ENCODE measurements at places on chromosomes 7 and 10. TPM values are rescaled to one million over a fixed set of nuclear protein-coding genes. Genes with fewer than 3 reads are reported as not detected.

DNA sequence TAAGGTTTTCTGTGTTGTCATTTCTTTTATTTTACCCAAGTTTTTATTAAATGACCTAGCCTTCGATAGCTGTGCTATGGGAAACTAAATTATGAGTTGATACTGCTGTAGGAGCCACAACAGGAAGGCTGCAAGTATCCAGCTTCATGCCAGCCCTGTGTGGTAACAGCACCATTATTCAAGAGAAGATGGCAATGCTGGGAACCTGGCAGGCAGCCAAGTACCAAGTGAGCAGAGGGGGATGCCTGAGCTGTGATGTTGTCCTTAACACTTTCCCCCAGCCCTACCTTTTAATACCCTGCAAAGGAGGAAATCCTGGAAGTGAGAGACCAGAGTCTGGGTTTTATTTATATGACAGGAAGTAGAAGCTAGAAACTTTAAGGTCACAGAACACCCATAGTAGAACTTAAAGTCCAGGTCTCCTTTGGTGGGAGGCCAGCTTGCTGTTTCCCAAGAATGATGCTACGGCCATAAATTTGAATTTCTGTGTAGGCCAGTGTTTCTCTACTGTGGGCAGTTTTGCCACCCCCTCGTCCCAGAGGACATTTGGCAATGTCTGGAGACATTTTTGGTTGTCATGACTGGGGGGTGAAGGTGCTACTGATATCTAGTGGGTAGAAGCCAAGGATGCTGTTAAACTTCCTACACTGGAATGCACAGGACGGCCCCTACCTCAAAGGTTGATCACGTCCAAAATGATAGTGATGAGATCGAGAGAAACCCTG is 9.2 kb upstream of the ATXN7L1 start:
- peak; percentile 27 for DNase-seq

DNA sequence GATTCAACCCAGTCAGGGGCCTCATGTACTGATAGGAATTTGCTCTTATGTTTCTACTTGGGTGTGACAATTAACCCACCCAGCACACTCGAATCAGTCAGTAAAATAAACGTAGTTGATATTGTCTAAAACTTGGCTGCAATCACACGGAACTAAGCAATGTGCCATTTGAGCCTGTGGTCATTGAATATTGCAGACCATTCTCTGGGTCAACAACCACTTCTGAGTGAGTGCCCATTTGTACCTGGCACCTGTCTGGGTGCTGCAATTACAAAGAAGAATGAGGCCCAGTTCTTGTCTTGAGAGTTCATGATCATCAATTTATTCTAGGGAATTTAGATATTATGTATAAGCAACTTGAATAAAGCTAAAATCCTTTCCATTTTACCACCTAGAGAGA is 29.8 kb downstream of the NPY start:
- DNase-seq = no peak

GRCh38 chr7:18201350-18201749 is 173.7 kb upstream of the PRPS1L1 start:
- no peak for DNase-seq

DNA sequence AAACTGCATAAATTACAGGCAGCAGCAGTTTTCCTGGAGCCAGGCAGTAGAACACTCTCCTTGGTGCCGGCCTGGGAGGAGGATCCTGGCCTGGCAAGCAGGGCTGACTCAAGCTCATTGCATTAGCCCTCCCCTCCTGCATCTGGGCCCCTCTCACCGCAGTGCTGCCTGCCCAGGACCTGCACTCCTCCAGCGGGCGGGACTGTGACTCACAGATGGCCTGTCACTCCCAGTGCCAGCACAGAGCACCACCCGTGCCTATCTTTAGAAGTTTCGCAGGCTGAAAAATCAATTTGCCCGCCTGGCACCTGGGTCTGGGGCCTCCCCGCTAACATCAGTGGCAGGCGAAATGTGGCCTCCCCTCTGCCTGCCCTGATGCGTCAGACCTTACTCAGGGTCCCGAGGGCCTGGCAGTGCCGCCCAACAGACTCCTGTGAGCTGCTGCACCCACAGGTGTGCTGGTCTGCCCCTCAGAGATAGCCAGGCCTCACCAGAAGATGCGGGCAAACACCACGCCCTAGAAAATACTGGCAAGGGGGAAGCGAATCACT is 123.8 kb downstream of the KCNMA1 start:
- peak; percentile 92 for DNase-seq

GRCh38 chr10:90171014-90171722 is 469.8 kb downstream of the KIF20B start:
- DNase-seq = no peak

ITGB8 gene
- total RNA-seq = 107 TPM

- DNase-seq = no peak
Measured at GRCh38 chr7:151895631-151896031, 18.7 kb upstream of the PRKAG2 start.

DNA sequence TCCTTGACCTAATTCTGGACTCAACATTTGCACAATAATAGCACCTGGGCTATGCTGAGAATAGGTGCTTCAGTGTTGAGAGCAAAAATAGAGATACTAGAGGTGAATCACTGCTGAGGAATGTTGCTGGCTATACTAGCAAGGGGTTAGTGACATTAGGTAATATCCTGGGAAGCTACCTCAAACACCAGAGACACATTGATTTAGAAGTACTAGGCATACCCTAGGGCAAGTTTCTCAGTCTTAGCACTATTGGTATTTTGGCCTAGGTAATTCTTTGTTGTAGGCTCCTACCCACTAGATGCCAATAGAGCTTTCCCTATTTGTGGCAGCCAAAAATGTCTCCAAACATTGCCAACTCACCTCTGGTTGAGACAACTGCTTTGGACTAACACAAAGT is 484.0 kb upstream of the MBL2 start:
- no peak for DNase-seq

MEOX2 gene
- total RNA-seq = not detected

DNA sequence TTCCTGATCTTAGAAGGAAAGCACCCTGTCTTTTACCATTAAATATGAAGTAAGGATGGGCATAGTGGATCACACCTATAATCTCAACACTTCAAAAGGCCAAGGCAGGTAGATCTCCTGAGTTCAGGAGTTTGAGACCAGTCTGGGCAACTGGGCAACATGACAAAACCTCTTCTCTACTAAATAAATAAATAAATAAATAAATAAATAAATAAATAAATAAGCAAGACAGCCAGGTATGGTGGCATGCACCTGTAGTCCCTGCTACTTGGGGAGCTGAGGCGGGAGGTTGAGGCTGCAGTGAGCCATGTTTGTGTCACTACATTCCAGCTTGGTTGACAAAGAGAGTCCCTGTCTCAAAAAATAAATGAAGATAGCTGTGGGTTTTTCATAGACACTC is 313.1 kb downstream of the RPS24 start:
- no peak for DNase-seq

- peak; percentile 75 for DNase-seq
Measured at GRCh38 chr10:43965033-43965917, 316.6 kb upstream of the ZNF32 start.

- DNase-seq = no peak
Measured at GRCh38 chr10:9009505-9009904, 955.0 kb downstream of the GATA3 start.

- DNase-seq = no peak
Measured at GRCh38 chr7:81791568-81792518, 22.0 kb upstream of the HGF start.

- no peak for DNase-seq
Measured at GRCh38 chr10:2701802-2702201, 365.5 kb upstream of the PFKP start.

DNA sequence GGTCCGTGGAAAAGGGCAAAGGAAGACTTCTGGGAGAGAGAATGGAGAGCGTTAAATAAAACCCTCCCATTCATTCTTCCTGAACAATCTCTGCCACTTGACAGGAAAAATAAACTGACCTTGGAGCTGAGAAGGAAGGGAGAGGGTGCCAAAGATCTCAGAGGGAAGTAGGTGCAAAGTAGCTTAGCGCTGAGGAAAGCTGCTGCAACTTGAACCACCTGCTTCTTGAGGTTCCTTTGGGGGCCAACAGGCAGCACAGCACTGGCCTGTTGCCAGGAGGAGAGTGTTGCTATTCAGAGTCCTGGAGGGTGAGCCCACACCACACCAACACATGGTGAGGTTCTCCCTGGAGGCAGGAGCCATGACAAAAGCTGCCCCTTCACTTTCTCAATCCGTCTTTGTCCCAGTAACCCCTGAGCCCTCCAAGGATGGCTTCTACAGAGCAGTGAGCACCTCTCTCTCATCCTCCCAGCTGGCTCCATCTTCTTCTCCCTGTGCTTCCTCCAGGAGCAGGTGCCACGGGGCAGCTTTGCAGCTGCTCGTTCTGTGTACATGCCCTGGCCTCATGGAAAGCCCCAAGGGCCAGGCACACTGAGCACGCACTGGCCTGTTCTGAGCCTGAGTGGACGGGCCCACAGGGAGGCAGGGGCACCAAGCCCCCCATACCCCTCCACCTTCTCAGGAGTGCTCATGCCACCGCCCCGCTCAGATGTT is 101.3 kb downstream of the STRA8 start:
- no peak for DNase-seq

EFCAB10 gene
- not detected for total RNA-seq

- no peak for DNase-seq
Measured at GRCh38 chr7:39540320-39540719, 25.9 kb upstream of the YAE1 start.

GRCh38 chr10:102683736-102684135 is 30.5 kb downstream of the ARL3 start:
- no peak for DNase-seq

- DNase-seq = no peak
Measured at GRCh38 chr7:63047061-63047460, 951.6 kb upstream of the ZNF722 start.

- no peak for DNase-seq
Measured at GRCh38 chr7:98178762-98179490, 32.3 kb upstream of the BHLHA15 start.

- DNase-seq = no peak
Measured at GRCh38 chr10:48184224-48184623, 90.3 kb downstream of the FRMPD2 start.

COL13A1 gene
- total RNA-seq = 0.53 TPM

DNA sequence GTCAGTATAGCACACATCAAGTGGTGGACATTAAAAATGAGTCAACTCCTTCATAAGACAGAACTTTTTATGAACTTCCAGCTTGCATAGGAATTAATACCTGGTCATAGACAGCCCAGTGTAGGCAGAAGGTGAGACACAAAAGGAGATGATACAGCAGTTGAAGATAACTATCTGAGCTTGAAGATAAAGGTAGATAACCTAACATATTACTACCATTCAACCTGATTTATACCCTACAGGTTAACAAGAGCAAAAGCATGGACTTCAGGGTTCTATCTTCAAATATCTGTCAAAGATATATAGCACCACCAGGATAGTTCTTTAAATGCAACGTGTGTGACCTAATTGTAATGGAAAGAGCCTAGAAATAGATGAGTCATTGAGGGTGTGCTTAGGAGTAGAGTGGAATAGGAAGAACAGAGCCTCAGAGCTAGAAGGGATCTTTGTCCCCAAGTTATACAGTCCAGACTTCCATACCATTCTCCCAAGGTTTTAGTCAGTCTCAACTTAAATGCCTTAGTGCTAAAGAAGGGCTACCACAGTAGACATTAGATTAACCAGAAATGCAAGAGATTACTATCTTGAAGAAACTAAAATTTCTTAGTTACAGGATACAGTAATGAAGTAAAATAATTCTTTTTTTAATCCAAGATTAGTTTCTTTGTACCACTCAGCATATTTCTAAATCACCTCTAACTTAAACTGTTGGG is 9.2 kb downstream of the ZNF800 start:
- DNase-seq = peak; percentile 40

DNA sequence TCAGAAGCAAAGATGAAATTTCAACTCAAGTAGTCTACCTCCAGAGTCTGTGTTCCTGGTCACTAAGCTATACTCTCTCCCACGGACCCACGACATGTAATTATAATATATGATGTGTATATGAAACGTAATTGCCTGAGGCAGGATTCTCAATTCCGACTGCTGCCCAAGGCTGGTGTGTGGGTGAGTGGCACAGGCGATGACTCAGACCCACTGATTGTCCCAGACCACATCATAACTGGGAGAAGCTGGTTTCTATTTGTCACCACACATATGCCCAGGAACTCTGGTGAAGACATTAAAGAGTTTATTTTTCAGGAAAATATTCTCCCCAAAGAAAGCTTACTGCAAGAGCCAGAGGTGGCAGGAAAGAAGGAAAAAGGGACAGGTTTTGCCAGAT is 219.3 kb downstream of the JAZF1 start:
- DNase-seq = peak; percentile 96

FASTK gene
- 100 TPM for total RNA-seq

DNA sequence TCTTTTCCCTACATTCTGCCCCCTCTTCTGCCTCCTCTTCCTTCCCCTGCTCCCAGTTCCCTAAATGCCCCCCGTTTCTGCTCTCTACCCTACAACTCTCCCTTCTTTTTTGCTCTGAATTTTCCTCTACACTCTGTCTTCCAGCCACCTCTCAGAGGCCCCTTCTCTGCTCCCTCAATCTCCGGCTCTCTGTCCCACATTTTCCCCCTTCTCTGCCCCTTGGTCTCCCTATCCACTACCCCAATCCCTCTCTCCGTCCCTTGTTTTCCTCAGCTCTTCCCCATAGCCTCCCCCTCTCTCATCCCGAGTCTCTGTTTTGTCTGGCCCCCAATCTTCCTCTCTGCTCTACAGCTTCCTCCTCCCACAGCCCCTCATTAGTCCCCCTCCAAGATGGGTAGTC is 3.3 kb downstream of the ALOX5 start:
- DNase-seq = no peak

DNA sequence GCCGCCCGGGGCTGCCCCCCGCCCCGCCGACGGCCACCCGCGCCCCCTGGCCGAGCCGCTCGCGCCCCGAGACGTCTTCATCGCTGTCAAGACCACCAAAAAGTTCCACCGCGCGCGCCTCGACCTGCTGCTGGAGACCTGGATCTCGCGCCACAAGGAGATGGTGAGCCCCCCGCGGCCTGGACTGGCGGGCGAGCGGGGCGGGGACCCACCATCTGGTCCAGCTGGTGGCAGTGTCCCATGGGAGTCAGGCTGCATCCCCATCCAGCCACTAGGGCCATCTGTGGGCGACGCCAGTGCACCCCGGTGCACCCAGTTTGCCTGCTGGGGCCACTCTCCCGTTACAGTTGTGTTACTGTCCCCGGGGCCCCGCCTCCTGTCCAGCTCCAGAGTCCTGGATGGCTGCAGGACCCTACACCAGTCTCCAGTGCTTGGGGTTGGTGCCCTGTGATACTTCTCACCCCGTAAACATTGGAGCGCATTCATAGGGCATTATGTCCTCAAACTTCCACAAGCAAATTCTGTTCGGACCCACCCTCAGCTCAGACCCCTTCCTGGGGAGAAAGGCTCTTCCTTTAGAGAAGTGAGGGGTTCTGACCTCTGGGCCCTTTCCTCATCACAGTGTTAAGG is 672 bp downstream of the LFNG start:
- no peak for DNase-seq

Measured in H4 (cell line).